ENCODE measurements at places on chromosomes 7 and 10.

DNA sequence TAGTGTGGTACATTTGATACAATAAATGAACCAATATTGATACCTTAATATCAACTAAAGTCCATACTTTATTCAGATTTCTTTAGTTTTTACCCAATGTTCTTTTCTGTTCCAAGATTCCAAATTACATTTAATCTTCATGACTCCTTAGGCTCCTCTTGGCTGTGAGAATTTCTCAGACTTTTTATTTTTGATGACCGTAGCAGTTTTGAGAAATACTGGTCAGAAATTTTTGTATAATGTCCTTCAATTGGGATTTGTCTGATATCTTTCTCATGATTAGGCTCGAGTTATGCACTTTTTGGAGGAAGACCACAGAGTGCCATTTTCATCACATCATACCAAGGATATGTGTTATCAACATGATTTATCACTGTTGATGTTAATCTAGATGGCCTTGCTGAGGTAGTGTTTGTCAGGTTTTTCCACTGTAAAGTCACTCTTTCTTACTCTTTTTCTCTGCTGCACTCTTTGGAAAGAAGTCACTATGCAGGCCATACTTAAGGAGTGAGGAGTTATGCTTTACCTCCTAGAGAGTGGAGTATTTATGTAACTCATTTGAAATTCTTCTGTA lies 12.9 kb upstream of the ENTPD1 start:
- no peak for DNase-seq

GRCh38 chr10:12431151-12432101 lies 82.1 kb downstream of the CAMK1D start:
- no peak for DNase-seq

GRCh38 chr10:73810735-73811465 lies 498 bp downstream of the NDST2 start:
- no peak for DNase-seq

- no peak for DNase-seq
Observed at GRCh38 chr10:100912013-100912604, 654 bp upstream of the SLF2 start.

DNA sequence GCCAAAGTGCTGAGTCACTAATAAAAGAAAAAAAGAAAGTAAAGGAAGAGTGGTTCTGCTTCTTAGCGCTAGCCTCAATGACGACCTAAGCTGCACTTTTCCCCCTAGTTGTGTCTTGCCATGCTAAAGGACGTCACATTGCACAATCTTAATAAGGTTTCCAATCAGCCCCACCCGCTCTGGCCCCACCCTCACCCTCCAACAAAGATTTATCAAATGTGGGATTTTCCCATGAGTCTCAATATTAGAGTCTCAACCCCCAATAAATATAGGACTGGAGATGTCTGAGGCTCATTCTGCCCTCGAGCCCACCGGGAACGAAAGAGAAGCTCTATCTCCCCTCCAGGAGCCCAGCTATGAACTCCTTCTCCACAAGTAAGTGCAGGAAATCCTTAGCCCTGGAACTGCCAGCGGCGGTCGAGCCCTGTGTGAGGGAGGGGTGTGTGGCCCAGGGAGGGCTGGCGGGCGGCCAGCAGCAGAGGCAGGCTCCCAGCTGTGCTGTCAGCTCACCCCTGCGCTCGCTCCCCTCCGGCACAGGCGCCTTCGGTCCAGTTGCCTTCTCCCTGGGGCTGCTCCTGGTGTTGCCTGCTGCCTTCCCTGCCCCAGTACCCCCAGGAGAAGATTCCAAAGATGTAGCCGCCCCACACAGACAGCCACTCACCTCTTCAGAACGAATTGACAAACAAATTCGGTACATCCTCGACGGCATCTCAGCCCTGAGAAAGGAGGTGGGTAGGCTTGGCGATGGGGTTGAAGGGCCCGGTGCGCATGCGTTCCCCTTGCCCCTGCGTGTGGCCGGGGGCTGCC lies at the start of gene IL6:
TSS of gene IL6 (plus strand) at position 294 of the 807 bp plus-strand sequence. CDS start at position 357, 63 bp downstream.
- peak; percentile 6 for DNase-seq

- no peak for DNase-seq
Observed at GRCh38 chr7:138417078-138417700, 42.9 kb upstream of the TRIM24 start.

- no peak for DNase-seq
Observed at GRCh38 chr7:108099713-108100112, 30.4 kb downstream of the LAMB4 start.

- DNase-seq: no peak
Observed at GRCh38 chr10:74165530-74165901, 14.5 kb downstream of the ADK start.

DNA sequence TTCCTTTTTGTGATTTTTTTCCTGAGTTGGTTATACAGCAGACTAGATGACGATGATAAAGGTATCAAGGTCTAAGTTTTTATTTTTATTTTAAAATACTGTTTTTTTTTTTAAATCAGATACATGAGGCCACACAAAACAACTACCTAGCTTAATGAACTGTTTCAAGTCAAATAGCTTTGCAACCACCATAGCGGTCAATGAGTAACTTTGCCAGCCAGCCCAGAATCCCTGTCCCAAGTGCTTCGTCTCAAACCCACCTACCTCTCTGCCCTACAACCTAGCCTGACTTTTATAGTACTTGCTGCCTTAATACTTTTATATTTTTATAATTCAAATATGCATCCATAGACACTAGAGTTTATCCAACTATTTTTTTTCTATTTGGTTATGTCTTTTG lies 676.5 kb downstream of the NRG3 start:
- DNase-seq: no peak

DNA sequence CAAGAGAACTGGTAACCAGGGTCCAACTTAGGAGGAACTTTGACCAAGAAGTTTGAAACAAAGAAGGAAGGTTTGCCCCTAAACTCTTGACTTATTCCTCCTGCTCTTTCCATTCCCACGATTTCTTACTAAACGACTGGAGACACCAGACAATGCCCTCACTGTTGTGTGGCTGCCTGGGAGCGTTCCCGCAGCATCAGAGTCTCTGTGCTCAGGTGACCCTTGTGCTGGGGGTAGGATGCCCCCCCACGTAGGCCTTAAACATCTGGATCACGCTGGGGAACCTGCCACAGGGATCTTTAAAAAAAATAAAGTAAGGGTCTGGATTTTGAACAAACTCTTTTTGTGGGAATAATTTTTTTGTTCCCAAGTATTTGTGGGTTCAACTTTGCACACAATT lies 30.1 kb upstream of the CTBP2 start:
- no peak for DNase-seq

DNA sequence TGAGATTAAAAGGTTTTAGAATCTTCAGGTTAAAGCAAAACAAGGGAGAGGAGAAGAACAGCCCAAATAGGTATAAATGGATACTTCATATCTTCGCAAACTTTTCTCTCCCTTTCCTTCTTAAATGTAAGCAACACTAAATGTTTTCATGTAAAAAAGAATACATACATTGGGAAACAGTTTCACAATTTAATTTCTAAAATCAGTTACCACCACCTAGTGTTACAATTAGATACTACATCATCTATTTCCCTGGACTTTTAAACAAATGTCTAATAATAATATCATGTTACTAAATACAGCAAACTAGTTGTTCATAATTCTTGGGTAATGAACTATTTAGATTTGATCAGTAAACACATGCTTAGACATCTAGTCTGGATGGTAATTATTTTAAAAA lies 35.8 kb downstream of the MINDY3 start:
- DNase-seq: no peak

- no peak for DNase-seq
Observed at GRCh38 chr7:92072121-92072520, 62.2 kb downstream of the CYP51A1 start.

DNA sequence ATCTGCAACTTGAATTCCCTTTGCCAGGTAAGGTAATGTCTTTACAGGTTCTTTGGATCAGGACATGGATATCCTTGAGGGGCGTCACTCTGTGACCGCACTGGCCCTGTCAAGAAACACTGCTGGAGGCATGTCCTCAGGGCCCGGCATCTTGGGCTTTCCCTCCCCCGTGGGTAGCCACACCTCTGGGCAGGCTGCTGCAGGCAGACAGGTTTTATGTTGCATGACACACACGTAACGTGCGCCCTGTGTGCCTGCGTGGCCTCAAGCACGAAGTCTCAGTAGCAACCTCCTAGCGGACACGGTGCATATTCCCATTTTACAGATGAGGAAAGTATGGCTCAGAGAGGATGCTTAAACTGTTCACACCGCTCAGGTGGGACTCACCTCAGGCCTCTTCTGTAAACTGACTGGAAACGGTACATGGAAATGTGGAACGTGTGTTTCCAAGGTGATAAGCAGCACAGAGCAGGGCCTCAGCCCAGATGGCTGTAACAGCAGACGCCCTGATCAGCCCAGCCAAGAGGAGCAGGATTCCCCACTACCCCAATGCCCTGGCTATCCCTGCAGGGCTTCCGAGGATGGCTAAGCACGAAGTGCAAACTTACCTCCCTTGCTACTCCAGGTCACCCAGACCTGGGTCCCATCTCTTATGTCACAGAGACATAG lies 553.6 kb downstream of the TCERG1L start:
- DNase-seq: no peak

GRCh38 chr10:117750616-117751015 lies 208.1 kb downstream of the EMX2 start:
- no peak for DNase-seq

- no peak for DNase-seq
Observed at GRCh38 chr10:122267849-122268737, 3.0 kb upstream of the BTBD16 start.

- no peak for DNase-seq
Observed at GRCh38 chr10:73058057-73058591, 38.5 kb downstream of the P4HA1 start.

GRCh38 chr10:102313221-102313896 lies 68.0 kb downstream of the GBF1 start:
- no peak for DNase-seq

GRCh38 chr7:83796760-83797159 lies 147.8 kb upstream of the SEMA3E start:
- DNase-seq: no peak

DNA sequence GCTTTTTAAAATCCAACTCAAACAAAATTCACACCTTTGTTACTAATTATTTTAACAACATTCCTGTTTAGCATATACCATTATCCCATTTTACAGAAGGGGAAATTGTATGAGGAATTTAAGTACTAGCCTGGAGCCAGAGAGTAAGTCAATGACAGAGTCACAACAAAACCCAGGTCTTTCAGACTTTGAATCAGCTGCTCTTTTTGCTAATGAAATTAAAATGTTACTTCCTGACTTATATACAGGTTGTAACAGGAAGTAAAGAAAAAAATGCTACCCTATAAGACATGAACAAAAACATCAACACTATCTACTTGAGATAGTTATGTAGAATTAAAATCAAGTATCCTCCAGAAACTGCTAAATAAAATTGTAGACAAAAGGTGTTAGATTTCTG lies 82.6 kb upstream of the ASAH2 start:
- DNase-seq: no peak

- no peak for DNase-seq
Observed at GRCh38 chr10:91987397-91988037, 63.9 kb downstream of the BTAF1 start.

DNA sequence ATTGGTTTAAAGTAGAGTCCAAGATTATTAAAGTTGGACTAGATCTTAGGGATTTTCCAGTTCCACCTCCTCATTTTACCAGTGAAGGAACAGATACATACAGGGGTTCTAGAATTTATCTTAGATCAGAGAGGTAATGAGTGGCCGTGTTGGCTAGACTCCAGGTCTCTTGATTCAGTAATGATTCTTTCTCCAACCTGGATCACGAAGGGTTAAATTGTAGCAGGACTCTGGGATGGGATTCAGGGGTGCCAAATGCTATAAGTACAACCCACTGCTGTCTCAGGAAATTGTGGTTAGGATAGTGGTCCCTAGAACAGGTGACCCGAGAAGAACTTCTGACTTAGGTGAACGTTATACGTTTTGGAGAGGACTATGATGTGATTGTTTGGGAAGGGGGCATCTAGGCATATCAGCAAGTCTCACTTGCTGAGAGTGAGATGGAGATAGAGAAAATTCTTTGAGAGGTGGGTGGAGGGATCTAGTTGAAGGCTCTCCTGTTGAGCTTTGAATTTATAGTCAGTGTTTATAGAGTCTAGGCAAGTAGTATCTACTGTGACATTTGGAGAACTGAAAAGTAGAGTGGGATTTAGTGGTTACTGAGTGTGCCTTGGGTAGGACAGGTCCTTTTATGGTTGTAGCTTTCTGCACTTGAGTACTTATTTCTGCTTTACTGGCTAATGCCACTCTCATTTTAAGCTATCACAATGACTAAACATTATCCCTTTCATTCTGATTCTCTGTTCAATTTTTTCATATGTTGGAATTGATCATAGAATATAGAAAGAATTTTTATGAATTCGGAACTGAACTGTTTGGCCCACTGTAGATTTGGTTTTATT lies 58.3 kb downstream of the ST7 start:
- no peak for DNase-seq

DNA sequence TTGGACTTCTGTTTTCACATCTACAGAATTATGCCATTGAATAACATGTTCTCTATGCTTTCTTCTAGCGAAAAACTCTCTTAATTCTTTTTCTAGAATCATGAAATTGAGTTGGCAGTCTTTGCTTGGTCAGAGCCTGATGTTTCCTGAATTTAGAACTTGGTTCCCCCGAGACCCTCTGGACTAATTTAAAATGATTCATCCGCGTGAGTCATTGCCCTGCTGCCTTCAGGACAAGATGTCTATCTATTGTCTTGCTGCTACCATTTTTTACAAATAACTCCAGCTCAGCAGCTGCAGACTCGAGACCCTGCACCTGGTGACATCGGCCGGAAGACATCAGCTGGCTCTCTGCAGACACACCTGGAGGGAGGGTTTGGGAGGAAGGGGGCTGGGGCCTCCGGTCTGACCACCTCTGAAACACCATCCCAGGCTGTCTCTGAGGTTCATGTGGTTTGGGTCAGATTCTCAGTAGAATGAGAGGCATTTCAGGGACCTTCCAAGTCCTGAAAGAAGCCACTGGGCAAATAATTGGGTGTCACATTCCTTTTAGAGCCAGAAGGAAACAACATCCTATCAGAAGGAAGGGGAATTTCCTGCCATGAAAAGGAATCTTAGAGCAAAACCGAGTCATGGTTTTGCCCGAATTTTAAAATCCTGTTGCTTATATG lies 20.9 kb upstream of the KLF6 start:
- no peak for DNase-seq

All from cortex of kidney (tissue), 1 donor.